ENCODE measurements at places on chromosomes 7 and 10. TPM values are rescaled to one million over a fixed set of nuclear protein-coding genes. Genes with fewer than 3 reads are reported as not detected.
A peak's percentile ranks its signal among the peaks of the same experiment; 100 is the strongest.

DNA sequence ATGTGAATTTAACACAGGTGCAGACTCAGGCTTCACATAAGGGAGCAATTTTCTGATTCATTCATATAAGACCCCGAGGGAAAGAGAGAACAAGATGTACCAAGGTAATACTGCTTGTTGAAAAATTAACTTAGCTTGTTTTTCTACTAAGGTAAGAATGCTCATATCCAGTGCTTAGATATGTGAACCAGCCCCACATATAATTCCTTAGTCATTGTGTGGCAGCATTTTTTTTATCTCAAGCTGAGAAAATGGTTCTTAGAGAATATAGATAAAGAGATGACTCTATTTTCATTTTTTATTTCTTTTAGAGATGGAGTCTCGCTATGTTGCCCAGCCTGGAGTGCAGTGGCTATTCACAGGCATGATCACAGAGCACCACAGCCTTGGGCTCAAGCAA lies 121.8 kb upstream of the SEM1 start:
- no peak for DNase-seq

- DNase-seq = no peak
Observed at GRCh38 chr10:4082861-4083260, 297.9 kb upstream of the KLF6 start.

DNA sequence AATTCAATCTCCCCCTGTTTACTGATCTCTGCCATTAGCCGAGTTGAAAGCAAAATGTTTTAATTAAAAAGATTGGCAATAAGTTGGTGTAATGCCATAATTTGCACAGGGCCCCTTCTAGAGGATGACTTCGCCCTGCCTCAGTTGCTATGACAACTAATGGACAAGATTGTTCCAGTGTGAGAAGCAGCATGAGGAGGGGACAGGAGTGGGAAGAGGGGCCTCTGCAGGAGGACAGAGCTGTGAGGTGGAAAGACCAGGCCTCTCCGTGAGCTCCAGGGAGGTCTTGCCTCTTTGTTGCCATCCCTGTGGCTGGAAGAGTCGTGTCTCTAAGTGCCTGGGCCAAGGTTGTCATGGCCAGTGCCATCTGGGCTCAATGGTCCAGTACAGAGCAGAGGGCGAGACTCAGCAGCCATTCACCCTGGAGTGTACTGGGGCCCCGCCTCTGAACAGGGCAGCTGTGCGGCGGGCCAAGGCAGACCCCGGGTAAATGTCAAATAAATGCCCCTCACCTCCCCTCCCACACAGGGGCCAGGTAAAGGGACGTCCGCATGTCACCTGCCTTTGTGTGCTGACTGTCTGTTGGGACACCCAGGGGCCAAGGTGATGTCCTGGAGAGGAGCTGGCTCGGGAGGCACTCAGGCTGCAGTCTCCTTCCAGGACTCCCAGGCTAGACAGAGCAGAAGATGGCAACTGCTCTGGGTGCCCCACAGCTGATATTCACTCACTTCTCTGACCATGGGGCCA lies 97.0 kb upstream of the RET start:
- peak; percentile 5 for DNase-seq

- DNase-seq = no peak
Observed at GRCh38 chr10:110349831-110350230, 45.1 kb upstream of the SMNDC1 start.

DNA sequence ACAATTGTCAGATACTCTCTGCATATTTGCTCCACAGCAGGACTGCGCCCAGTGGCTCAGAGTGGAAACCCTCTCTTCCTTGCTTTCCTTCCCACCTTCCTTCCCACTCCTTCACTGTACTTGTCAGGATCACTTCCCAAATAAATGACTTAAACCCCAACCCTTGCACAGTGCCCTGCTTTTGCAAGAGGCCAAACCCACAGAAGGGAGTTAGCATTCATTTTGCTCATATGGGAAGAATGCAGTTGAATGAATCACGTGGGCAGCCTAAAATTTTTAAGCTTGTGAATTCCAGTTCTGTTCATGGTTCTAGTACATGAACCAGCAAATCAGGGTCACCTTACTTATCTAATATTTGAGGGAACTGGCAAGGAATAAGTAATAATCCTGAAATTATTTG lies 47.7 kb upstream of the SFMBT2 start:
- no peak for DNase-seq

DNA sequence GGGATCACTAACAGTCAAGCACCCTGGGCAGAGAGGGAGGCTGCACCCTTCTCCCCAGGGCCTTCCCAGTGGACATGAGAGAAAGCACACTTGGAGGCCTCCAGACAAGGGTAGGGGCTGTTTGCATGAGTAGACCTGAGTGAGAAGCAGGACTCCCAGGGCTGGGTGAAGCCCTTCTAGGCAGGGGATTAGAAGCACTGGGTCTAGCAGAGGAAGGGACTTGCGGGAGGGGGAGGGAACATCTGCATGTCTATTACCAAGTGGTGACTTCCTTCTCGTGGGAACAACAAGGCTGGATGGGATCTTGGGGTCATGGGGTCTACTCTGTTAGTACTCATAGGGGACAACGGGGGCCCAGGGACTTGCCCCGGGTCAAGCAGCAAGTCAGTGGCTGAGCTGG lies 67.8 kb downstream of the EMX2 start:
- no peak for DNase-seq

NPFFR1 gene
- 0.02 TPM for total RNA-seq

SLC13A1 gene
- total RNA-seq = not detected

Measured in activated CD4-positive, alpha-beta memory T cell treated with anti-CD3 and anti-CD28 coated beads for 36 hours (primary cell).